ENCODE measurements at places on chromosomes 5 and 9.

DNA sequence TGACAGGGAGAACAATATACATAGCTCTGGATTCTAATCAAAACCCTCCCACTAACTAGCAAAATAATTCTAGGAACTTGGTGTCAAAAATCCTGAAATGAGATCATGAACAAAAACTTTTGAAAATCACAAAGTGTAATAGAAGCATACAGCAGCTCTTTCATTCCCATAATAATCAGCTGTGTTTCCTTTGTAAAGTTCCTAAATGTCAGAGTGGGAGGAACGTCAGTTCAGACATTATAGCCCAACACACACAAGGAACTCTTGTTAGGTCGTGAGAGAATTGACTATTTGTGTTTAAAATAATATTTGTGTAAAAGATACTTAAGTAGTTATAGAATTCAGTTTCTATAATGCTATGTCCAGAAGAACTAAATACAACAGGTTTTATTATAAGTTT, 312.8 kb downstream of the SEMA5A start:
- no peak for DNase-seq

GRCh38 chr5:124056326-124056990, 544.5 kb downstream of the CSNK1G3 start:
- DNase-seq: no peak

- no peak for DNase-seq
Observed at GRCh38 chr9:118438810-118439209, 734.6 kb downstream of the TLR4 start.

DNA sequence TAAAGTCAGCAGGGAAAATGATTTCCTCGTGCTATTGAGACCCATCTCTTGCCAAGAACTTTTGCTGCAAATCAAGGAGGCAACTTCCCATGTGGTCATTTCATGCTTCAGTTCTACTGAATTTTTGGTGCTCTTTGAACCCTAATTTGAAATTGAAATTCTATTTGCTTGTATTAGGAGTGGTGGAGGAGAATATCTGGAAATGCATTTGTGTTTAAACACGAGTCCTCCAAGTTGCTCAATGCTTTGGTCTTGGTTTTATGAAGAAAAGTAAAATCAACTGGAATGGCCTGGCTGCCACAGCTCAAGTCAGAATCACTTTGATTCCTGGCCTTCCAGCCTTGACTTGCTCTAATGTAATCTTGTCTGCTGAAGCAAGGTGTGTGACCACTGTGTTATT, 613.2 kb downstream of the TLE1 start:
- no peak for DNase-seq

DNA sequence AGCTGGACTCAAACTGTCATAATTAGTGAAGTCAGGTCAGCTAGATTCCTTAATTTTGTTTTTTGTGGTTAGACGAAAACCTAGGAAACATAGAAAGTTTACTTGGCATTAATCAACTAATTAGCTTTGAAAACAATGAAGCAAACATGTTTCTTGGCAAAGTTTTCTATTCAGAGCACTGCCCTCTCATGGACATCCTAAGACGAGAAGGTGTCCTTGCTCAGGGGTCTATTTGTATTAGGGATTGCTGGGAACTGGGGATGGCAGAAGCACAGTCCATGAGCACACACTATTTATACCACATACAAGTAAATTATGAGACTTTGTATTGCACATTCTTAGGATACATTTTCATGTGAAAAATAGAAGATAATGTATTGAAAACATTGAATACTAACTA, 49.7 kb downstream of the POC5 start:
- DNase-seq: no peak

DNA sequence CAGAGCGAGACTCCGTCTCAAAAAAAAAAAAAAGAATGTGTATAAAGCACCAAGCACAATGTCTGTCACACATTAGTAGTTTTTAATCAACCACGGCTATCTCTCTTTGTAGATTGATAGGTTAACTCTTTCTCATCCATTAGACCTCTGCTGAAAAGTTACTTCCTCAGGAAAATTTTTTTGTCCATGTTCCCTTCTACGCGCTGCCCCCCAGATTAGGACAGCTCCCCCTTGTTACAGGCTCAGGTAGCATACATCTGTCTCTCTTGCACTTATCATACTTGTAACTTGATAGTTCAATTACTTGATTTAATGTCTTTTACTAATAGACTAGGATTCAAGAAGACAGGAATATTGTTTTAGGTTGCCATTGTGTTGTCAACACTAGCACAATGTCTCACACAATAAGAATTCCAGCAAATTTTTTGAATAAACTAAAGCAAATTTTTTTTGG, 1.5 kb downstream of the SPDL1 start:
- DNase-seq: peak; percentile 4

DNA sequence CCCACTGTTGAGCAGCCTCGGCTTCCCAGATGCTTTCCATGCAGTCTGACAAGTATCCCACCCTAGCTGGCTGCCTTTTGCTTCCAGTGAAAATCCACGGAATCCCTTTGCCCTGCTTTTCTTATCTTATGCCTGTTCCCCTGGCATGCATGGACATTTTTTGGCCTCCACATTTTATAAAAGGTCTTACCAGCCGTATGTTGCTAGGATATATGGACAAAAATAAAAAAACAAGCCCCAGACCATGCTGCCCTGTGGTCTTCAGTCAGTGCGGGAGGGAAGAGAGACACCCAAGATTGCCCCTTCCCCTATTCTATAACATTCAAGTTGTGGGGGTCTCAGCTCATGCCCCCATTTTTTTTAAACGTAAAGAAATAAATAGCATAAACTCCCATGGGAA, 129.6 kb downstream of the COL23A1 start:
- no peak for DNase-seq

- no peak for DNase-seq
Observed at GRCh38 chr9:95907794-95908193, 32.3 kb downstream of the ERCC6L2 start.

DNA sequence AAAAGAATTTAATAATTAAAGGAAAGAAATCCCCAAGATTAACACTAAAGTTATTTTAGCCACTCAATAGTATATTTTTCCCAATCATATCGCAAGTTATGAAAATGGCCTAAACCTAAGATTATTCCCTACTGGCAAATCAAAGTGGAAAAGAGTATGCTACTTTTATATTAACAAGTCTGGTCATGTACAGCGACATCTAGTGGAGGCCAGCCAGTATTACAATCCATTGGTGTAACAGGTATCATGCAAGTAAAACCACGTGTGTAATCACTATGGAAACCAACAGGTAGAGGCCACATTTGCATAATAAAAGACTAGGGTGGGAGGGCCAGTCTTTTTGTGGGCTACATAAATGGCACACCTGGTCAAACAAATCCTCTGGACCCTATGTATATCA, 976.4 kb upstream of the CDH9 start:
- peak; percentile 41 for DNase-seq

DNA sequence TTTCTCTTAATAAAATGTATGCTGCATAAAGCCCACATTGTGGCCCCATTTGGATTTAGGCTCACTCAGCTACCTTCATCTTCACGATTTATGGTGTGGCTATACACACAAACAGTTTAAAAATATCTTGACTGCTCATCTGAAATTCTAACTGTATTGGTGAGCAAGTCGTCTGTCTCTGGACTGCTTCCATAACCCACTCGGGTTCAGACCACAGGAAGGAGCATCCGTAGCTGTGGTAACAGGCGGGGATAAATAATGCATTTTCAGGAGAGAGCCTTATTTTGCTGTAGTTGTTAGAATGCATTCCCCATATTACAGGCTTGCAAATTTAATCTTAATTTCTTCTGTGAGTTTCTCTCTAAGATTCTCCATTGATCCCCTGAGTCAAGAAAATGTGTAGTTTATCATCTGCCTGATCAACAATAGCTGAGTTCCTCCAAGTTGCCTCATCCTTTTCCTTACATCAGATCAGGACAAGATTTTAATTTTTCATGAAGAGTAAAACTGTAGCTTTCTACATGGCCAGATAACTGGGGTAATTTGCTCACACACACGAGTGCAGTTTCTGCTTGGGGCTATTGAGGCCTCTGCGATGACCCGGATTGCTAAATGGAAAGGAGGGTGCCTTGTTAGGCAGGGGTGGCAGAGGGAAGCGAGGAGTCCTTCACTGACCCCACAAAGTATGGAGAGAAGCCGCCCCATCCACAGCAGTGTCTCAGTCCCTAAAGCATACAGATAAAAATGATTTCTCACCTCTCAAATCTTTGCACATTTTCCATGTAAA, 133.9 kb downstream of the FSTL4 start:
- DNase-seq: no peak

DNA sequence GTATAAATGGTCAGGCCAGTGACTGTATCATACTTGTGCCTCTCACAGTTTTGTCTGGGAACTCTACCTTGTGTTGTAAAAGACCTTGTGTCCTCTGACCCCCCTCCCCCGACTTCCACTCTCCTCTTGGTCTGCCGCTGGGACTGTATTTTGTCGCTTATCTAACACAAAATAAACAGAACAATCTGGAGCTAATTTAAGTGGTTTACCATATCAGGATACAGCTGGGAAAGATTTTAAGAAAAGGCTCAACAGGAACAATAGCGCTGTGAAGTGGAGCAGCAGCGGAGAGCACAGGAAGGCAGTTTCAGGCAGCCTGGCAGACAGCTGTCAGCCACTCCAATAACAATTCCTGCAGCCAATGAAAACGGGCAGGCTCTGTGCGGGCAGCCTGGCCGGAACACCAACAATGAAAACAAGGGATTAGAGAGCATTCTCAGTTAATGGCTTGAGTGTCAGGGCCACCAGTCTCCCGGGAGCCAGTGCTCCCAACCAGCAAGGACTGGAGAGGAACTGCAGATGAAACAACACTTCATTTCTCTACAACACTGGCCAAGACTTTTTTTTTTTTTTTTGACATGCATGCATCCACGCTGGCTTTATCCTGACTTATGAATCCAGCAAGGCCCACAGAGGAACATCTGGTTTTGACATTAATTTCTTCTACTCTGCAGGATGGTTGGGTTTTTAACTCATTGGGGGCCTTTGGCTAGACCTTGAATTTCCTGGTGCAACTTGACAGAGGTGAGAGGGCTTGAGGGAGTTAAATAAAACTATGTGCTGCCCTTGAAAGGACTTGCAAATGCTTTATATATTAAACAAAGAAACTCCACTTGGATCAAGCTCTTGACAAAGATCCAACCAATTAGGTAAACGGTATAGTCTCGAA, 76.7 kb downstream of the ARSB start:
- DNase-seq: peak; percentile 74

GRCh38 chr5:37665889-37666288, 174.0 kb downstream of the GDNF start:
- DNase-seq: no peak

DNA sequence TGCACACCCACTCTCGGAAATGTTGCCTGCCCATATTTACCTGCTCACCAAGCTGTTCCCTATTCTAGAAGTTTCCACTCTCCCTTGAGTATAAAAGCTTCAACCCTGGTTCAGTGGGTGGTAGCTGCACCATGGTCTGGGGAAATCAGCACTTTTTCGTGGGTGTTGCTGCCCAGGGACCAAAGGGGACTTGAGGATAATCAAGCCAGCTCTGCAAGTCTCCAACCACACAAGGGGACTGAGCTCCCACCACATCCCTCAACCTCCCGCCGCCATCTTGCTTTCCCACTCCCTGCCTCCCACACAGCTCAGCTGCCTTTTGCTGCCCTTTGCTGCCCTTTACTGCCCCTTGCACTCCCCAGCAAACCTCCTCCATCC, 210.0 kb downstream of the AUH start:
- DNase-seq: no peak

Data from HT1080 (cell line).